ENCODE measurements at places on chromosomes 7 and 10.

DNA sequence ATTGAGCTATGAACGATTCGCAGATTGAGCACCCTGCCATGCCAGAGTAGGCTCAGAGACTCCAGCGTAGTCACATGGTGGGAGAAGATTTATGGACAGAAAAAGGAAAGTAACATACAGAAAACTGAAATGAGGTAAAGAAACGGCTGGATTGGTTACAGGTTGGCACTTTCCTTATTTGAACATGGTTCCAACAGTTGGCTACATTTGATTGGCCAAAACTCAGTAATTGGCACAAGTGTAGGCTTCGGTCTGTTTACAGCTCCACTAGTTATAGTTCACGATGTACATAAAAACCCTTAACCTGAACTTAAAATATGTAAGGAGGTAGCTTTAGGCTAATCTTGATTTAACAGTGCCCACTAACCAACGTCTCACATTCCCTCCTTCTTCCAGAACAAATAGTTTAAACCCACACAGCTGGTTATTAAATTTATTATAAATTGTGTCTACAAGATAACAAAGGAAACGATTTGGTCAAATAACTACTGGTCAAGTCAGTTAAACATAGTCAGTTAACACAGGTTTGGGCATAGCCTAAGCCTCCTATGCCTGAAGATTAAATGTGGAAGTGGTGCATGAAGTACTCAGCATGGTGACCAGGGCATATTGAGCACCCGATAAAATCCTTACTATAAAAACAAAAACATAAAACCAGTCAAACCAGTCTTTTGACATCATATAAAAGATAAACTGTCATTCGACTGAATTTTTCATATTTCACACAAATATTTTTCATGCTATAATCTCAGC, 17.9 kb upstream of the MTERF1 start:
- DNase-seq: no peak

DNA sequence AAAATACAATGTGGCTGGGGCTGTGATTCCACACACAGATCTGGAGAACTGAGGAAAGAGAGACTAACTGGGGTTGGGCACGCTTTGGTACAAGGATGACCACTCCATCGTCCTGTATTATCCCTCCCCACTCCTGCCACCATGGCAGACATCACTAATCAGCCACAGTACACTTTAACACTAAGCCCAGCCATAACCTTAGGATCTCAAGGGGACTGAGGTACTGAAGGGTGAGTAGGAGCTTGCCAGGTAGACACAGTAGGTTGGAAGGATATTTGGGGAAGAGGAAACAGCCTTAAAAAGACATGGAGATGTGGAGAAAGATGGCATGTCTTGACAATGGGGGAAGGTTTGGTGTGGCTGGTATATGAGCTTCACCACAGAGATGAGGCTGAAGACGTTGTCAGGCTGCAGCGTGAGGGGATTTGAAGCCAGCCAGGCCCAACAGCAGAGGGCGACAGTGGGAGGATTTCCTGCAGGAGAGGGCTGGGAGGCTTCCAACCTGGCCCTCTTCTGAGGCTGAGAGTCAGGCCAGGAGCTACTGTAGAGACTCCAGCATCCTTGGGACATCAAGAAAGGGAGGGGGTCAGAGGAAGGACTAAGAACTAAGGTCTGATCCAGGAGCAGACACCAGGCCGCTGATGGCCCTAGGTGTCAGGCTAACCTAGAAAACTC, 58.6 kb upstream of the COL13A1 start:
- no peak for DNase-seq

DNA sequence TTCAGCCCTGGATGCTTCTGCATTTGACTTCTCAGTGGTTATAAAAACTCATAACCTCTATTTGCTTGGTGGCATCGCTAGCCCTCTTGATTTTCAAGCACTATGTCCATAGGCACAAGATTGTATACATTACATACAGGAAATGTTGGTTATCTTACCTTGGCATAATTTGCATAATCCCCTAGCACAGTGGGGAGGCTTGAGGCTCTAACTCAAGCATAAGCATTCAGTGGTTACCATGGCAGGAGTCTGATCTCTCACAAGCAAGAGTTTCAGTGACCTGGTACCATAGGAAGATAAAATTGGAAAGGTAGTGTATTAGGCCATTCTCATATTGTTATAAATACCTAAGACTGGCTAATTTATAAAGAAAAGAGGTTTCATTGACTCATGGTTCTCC, 121.8 kb downstream of the PLXDC2 start:
- DNase-seq: no peak

DNA sequence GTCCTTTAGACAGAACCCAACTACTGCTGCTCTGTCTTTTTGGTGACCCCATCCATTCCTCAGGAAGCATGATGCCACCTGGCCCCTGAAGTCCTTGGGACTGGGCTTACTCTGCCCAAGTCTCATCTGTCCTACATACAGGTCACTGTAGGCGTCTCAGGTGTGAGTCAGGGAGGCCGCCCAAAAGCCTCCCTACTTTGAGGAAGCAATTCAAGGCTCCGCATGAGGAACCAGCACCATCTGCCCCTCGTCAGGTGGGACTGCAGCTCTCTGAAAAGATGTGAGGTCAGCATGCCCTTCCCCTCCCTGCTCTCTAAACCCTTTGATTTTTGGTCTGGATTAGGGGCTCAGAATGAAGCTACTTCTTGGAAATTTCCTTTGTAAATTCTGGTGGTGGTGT, 354.8 kb downstream of the CXCL12 start:
- no peak for DNase-seq

GRCh38 chr7:55077561-55078410, 59.0 kb downstream of the EGFR start:
- DNase-seq: no peak

- no peak for DNase-seq
Observed at GRCh38 chr10:8095959-8096358, 41.5 kb downstream of the GATA3 start.
